ENCODE measurements at places on chromosomes 3 and 15.

GRCh38 chr3:172713316-172713715 is 2.4 kb upstream of the NCEH1 start:
- no peak for DNase-seq

DNA sequence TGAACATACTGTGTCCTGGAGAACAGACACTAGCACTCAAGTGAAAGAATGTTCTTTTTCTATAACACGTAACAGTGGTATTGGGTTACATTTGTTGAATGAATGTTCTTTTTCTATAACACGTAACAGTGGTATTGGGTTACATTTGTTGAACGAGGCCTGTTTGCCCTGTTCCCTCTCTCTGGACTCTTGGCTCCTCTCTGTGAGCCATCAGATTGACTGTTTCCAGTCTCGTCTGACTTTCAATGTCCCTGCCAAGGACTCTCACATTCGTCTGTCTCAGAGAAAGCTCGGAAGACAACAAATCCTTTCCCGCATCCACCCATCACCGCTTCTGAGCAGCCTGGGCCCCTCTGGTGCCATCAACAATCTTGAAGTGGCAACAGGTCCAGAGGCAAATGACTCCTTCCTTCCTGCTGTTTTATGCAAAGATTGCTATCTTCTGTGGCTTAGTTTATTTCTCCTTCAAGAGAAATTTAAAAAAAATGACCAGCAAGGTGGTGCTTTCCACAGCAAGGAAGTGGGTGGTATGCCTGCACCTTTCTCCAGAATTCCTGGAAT is 8.0 kb downstream of the TMEM45A start:
- no peak for DNase-seq

GRCh38 chr3:172102123-172102882 is 62.9 kb downstream of the FNDC3B start:
- no peak for DNase-seq

DNA sequence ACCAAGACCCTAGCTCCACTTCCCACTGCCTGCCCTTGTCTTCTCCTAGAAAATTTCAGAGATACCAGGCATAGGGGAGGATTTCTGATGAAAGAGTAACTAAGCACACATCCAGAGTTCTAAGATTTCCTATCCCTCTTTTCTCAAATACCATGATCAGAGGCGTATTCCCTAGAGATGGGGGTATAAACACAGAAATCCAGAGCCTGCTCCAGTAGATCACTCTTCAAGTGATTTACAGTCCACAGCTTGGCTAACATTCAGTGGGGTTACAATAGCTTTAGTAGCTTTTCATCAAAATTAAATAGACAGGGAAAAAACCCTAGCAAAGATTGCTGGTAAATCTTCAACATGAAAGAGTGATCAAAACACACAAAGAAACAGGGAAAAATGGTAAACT is 800.7 kb upstream of the GRM7 start:
- no peak for DNase-seq

DNA sequence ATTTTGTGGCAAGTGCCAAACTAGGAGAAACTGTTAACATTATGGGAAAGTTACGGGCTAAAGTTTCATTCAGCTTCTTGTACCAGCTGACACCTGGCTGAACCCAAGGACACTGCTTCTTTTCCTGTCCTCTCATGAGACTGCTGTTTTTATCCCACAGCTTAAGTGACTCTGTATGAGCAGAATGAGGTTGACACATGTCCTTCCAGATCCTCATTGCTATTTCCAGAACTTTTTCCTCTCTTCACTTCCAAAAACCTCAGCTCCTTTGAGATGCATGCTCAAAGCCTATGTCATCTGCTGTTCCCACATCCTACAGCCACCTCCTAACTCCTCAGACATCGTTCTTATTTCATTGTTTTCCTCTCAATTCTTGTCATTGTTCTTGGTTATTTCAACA is 183.6 kb downstream of the DCLK3 start:
- DNase-seq = no peak

- DNase-seq = no peak
Observed at GRCh38 chr3:33637482-33637881, 80.6 kb downstream of the CLASP2 start.

DNA sequence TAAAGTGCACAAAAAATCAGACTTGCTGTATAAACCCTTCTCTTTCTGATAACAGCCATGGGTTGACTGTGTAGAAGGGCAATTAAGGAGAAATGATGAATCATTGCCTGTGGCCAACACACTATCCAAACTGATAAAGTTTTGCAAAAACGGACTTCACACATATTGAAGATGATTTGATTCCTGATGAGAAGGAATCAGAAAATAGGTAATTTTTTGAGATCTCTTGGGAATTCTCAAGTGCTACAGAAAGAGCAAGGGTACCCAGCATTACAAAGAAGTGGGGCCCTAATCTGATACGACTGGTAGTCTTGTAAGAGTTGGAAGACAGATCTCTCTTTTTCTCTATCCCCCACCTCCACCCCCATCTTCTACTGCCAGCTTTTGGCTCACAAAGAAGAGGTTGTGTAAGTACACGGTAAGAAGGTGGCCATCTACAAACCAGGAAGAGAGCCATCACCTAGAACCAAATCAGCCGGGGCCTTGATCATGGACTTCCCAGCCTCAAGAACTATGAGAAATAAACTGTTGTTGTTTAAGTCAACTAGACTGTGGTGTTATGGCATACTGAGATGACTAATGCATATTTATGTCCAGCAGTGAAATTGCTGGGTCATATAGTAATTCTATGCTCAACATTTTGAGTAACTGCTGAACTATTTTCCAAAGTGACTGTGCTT is 254.7 kb downstream of the EDEM1 start:
- DNase-seq = no peak

GRCh38 chr15:52134502-52135144 is 22.0 kb upstream of the BCL2L10 start:
- DNase-seq = no peak

GRCh38 chr3:184078851-184079250 is 18.0 kb upstream of the HTR3E start:
- DNase-seq = no peak

DNA sequence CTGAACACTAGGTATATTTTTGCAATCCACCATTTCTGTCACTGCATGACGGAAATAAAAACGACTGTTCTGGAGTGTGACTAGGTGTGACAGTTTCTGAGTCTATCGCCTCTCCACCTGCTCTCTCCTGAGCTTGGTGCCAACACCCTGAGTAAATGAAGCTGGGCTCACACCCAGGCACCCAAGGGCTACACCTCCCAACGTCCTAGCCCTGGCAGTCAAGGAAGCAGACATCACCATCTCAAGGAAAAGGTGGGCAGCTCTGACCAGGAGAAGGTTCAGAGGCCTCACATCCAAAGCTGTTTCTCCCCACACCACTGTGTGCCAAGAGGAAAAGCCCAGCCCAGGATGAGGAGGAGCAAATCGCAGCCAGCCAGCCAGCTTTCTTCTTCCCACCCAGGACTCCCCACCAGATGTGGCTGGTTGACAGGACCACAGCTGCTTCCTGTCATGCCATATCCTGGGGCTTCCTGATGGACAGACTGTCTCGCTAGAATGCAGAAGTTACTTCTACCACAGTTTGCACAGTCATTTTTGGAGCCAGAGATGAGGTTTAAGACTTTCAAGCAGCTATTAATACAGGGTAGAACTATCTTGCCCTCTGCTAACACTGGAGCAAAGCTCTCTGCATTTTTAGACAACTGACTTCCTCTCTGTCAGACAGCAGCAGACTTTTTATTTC is 3.3 kb downstream of the SCAMP2 start:
- DNase-seq = no peak

DNA sequence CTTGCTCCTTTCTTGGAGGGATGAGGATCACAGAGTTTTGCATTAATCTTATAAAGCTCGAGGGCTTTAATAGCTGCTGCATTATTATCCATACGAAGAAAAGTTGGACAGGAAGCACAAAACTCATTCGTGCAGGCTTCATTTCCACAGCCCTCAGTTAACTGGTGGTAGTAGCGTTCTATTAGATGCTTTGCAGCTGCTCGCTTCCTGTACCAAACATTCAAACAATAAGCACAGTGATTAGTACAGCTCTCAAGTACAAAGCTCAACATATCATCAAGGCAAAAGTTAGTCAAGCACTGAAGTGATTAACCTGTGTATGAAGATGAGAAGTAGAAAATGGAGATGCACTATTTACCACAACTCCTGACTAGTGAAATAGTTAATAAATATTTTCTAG is 63.3 kb downstream of the UBE3A start:
- no peak for DNase-seq

DNA sequence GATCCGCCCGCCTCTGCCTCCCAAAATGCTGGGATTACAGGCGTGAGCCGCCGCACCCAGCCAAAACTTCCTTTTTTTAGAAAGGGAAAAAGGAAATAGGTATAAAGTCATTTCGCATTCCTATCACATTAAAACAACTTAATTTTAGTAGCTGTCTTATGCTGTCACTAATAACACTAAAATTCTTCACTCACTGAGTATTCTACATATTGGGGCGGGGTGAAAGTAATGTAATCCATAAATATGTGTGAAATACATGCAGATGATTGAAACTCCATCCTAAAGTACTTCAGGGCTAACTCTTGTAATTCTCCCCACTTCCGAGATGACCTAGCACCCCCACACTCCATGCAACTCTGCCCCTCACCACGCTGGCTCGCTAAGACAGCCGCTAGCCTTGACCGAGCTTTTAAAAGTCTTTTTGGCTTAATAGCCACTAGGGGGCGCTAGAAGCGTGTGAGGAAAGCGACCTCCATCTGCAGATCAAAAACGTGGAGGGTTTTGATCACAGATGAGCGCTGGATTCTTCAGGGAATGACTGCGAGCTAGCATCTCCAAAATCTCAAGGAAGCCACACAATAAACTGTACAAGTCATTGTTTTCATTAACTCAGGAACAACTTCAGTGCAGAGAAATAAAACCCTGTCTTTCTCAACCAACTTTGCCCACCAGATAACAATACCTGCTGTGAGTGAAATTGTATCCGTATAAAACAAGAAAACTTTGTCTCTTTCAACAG is 129.3 kb upstream of the IGF1R start:
- DNase-seq = peak; percentile 1

DNA sequence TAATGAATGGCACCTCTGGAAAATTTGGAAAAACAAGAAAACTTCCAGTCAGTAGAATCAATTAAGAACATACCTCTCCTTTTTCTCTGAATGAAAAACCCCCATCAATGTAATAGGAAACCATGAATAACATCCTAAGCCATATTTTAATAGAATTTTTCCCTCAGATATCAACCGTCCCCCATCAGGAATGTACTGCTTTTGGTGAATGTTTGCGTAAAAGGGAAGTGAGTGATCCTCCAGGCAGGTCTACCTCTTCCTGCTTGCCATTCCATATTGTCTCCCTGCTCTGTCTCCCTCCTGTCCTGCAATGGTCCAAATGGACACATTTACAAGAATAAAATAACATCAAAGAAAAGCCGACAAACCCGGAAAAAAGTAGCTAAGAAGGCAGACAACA is 30.8 kb downstream of the LAMP3 start:
- DNase-seq = no peak

GRCh38 chr3:190205739-190206138 is 85.0 kb upstream of the P3H2 start:
- DNase-seq = no peak
